Fibroblast of lung (primary cell): ENCODE measurements at places on chromosomes 6 and 20. TPM values are rescaled to one million over a fixed set of nuclear protein-coding genes. Genes with fewer than 3 reads are reported as not detected.

AK9 gene
- 10.4 and 15.2 TPM in 2 replicates for total RNA-seq

MCCD1 gene
- not detected in 2 replicates for total RNA-seq

ZSCAN23 gene
- total RNA-seq = 4.9 and 5.1 TPM in 2 replicates

NFS1 gene
- total RNA-seq = 31.7 and 36.5 TPM in 2 replicates

SLC2A4RG gene
- 18.2 and 30.6 TPM in 2 replicates for total RNA-seq

ZDHHC14 gene
- total RNA-seq = 3.5 and 4.6 TPM in 2 replicates

SMLR1 gene
- not detected in 2 replicates for total RNA-seq

EMILIN3 gene
- 0.17 TPM in 1 of 2 replicates, not detected in the other for total RNA-seq

EFCAB8 gene
- total RNA-seq = under 0.01 and 0.26 TPM in 2 replicates

ZFP57 gene
- not detected in 2 replicates for total RNA-seq

GPR6 gene
- not detected in 2 replicates for total RNA-seq

SLC2A10 gene
- 42.1 and 47.2 TPM in 2 replicates for total RNA-seq

CTCFL gene
- not detected in 2 replicates for total RNA-seq

EPM2A gene
- total RNA-seq = 8.3 and 10.0 TPM in 2 replicates

PPP1R14C gene
- 0.17 and 0.26 TPM in 2 replicates for total RNA-seq
